ENCODE measurements at places on chromosomes 12 and 14. TPM values are rescaled to one million over a fixed set of nuclear protein-coding genes. Genes with fewer than 3 reads are reported as not detected.

BMAL2 gene
- 18.1 TPM for polyA plus RNA-seq

NINJ2 gene
- 6.2 TPM for polyA plus RNA-seq

AMDHD1 gene
- polyA plus RNA-seq = 0.87 TPM

DENND5B gene
- 22.2 TPM for polyA plus RNA-seq

CD163 gene
- 4.0 TPM for polyA plus RNA-seq

CD9 gene
- 106 TPM for polyA plus RNA-seq

GZMH gene
- polyA plus RNA-seq = 0.21 TPM

VWF gene
- 34.3 TPM for polyA plus RNA-seq

Data from spinal cord (tissue), 10 donors.